ENCODE measurements at places on chromosomes 1 and 21. TPM values are rescaled to one million over a fixed set of nuclear protein-coding genes. Genes with fewer than 3 reads are reported as not detected.

The SLC19A2 gene
- 5.0 TPM for total RNA-seq

The BMP8B gene
- 0.47 TPM for total RNA-seq

DNA sequence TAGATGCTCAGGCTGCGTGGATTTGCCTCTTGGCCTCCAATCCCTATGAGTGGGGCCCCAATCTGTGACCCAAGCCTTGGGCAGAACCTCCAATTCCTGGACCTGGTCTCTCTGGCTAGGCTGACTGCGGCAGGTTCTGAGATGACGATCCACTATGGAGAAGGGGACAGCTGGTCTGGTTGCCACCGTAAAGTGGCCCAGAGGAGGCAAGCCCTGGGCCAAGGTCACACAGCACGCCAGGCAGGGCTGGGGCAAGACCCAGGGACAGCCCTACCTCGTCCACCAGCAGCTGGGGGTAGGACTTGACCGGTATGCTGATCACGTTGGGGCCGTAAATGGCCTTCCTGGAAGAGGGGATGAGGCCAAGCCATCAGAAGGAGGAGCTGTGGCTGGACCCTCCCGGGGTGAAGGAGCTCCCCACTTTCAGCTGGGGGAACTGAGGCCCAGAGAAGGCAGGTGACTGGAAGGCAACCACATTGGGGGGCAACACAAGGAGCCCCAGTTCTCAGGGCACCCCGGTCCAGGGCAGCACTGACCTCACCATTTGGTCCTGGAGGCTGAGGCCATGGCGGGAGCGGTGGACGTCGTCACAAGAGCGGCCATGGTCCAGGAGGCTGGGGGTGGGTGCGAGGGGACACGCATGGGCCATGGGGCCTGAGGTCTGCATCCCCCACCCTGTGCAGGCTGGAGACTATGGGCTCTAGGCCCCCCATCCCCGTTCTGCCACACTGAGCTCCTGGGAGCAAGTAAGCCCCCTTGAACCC, 9.8 kb downstream of the ATP13A2 start:
- H3K4me3 ChIP-seq = no peak overlapping the region
- H3K27ac ChIP-seq = no peak overlapping the region
- H3K36me3 ChIP-seq = peaks cover 5% of the 10 kb centered on the region

- H3K27me3 ChIP-seq = peaks cover 10% of the 10 kb centered on the region
- no peak overlapping the region for H3K27ac ChIP-seq
- H3K4me3 ChIP-seq = no peak overlapping the region
- H3K4me1 ChIP-seq = peaks cover 13% of the 10 kb centered on the region
- no peak for DNase-seq
These were observed 19.1 kb upstream of the CD101 start for GRCh38 chr1:116982319-116983004.

DNA sequence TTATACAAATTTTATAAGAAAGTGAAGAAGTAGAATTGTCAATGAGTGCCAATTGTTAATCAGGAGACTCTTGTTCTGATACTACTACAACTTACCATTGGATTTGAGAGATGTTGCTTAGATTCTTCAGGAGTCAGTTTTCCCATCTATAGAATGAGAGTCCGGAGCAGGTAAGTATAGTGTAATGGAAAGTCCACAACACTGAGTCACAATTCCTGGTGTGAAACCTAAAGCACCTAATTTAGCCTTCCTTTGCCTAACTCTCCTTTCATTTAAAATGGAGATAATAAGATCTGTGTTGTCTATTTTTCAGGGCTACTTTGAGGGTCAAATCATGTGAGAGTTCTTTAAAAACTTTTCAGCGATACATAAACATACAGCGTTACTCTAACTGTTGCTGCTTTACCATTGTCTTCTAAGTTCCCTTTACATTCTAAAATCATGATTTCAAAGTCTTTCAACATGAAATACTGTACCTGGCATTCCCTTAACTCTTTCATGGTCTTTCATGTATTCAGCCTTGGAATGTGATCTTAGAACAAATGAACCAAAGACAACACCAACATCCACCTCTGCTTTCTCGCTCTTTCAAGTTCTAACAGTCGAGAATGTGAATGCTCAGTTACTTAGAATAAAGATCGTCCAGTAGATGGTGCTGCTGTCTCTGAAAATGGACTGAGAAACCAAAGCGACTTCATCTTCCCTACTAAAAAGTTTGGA, 90.9 kb downstream of the SLC30A10 start:
- DNase-seq = no peak
- H3K27me3 ChIP-seq = no peaks in the 10 kb centered on the region

GRCh38 chr1:228799924-228800323, 64.6 kb downstream of the RHOU start:
- H3K4me1 ChIP-seq = peaks cover 42% of the 10 kb centered on the region
- H3K27ac ChIP-seq = no peak overlapping the region
- H3K27me3 ChIP-seq = no peaks in the 10 kb centered on the region
- H3K4me3 ChIP-seq = no peak overlapping the region

Data from activated CD8-positive, alpha-beta memory T cell treated with anti-CD3 and anti-CD28 coated beads, Interleukin-2, amount 10 ng/mL, durations not matched to agents 7 days and 5 days (primary cell).